ELF-1 (cell line): ENCODE measurements at places on chromosomes 3 and 15.

DNA sequence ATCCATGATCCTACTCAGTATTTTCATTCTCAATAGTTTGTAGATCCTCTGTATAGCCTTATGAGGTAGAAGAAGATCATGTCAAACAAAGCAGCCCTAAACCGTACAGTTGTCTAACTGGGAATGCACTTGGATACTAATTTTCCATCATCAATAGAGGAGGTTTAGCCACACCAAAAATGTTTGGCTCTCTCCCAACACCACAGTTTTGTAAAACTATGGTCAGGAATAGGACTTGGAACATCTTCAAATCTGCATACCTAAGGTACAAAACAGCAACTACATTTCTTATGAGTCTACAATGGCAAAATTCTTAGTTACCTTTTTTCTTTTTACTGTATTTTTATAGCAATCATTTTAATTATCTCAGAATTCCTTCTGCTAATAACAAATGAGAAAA lies 1001.6 kb downstream of the ROBO2 start:
- DNase-seq: no peak

- no peak for DNase-seq
Measured at GRCh38 chr3:151548195-151548594, 87.3 kb upstream of the IGSF10 start.

GRCh38 chr15:91599261-91599660 lies 254.2 kb upstream of the SLCO3A1 start:
- DNase-seq: no peak

DNA sequence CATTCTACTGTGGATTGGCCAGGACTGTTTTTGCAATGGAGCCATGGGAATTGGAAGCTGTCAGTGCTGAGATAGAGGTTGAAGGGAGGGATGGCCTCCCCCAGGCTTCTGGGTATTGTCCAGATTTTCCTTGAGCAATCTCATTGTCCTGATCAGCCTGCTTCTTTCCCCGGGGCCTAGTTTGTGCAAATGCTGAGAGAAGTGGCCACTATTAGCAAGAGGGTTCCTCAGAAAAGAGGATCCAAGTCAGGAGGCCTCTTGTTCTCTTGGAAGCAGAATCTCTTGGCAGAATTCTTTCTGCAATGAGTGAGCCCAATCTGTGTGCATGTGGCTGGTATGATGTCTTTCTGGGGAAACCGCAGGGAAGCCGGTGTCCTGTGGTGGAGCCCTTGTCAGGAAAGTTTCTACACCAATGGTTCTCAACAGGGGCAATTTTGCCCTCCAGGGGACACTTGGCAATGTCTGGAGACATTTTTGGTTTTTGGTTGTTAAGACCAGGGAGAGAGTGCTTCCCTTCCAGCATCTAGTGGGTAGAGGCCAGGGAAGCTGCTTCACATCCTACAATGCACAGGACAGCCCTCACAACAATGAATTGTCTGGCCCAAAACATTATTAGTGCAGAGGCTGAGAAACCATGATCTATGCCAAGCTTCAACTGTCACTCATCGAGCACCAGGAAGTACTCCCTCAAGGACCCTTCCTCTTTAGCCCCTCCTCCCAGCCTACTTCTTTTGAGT lies 2.0 kb downstream of the LIPC start:
- DNase-seq: peak; percentile 68

GRCh38 chr3:111617406-111617805 lies 22.3 kb upstream of the ZBED2 start:
- DNase-seq: no peak

- DNase-seq: no peak
Measured at GRCh38 chr3:67376416-67376815, 278.0 kb downstream of the SUCLG2 start.

DNA sequence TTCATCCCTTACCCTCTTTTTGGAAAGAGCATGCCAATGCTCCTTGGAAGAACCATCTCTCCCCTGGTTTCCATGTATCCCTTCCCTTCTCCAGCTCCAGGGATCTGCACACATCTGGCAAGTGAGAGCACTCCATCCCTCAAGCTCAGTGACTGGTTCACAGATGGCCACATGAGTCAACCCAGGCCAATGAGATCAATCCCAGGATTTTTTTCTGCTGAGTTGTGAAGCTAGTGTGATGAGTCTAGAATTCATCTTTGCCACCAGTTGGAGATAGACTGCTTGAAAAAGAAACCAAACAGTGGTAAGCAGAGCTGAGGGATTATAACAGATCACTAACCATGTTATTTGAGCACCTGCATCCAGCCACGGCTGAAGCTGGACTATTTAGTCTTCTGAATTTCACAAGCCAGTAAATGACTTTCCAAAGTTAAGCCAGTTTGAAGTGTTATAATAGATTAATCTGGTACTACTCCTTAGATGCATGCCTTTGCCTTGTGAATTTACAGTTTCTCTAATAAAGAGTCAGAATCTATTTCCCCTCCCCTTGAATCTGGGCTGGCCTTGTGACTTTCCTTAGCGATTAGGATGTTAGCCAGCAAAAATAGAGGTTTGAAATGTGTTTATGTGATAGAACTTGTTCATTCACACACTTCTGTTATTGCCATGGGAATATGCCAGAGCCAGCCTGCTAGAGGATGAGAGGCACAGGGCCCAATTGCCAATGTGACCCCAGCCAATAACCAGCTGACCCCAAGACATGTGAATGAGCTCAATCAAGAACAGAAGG lies 159.8 kb downstream of the WNT5A start:
- no peak for DNase-seq

DNA sequence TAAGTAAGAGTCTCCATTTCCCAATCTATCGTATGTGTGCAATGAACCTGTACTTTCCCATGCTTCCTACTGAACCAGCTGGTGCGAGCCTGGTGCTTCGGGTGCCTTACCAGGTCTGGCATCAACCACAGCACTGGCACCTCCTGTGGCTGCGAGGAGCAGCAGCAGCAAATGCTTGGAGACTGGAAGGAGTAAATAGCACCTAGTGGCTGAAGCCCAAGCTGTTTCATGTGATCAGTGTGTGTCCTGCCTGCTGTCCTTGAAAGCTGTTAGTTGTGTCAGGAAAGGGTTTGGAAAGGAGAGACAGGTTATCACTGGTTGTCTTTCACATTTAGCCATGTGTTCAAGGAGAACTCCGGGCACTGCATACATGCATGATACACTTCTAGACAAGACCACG lies 31.8 kb downstream of the PCOLCE2 start:
- DNase-seq: peak; percentile 57

- DNase-seq: no peak
Measured at GRCh38 chr15:48086133-48086532, 34.7 kb upstream of the SLC24A5 start.

- DNase-seq: no peak
Measured at GRCh38 chr3:70621451-70621850, 309.0 kb upstream of the MDFIC2 start.

DNA sequence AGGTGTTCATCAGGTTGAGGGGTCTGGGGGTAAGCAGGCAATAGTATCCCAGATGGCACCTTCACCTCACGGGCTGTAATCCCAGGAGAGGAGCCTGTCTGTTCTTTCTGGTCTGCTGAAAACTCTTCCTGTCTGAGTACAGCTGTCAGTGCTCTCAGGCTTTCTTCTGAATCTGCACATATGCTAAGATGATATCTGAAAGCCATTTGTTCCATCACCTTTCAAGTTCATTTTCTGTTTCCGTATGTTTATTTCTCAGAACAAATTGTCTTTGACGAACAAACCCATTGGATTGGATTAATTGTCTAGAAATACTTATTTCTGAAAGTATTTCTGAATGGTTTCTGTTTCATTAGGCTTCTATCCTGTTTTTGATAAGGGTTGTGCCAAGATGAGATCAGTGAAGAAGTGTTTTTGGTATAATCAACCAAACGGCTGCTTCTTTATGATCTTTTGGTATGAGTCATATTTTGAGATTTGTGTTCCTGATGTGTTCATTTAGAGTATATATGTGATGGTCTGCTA lies 13.3 kb downstream of the ZNF592 start:
- DNase-seq: no peak

GRCh38 chr3:38479431-38480092 lies 16.6 kb upstream of the EXOG start:
- peak; percentile 49 for DNase-seq
